ENCODE measurements at places on chromosomes 5 and 9. TPM values are rescaled to one million over a fixed set of nuclear protein-coding genes. Genes with fewer than 3 reads are reported as not detected.

The TRPM3 gene
- 37.2 TPM for total RNA-seq

The PPP2R2B gene
- 22.5 TPM for total RNA-seq

The GLRA1 gene
- total RNA-seq: not detected

The TSSK1B gene
- total RNA-seq: not detected

The RPL7A gene
- total RNA-seq: 3,449 TPM

The CDH6 gene
- total RNA-seq: 18.0 TPM

The SPRY4 gene
- 0.13 TPM for total RNA-seq

The PCDHGA11 gene
- total RNA-seq: 13.3 TPM

The LCN2 gene
- not detected for total RNA-seq

The IL33 gene
- not detected for total RNA-seq

The FOCAD gene
- total RNA-seq: 92.9 TPM

The C5orf58 gene
- not detected for total RNA-seq

The OBP2B gene
- total RNA-seq: not detected

The STPG3 gene
- not detected for total RNA-seq

The LCN10 gene
- not detected for total RNA-seq

The PPP3R2 gene
- not detected for total RNA-seq

The SPINK7 gene
- total RNA-seq: not detected

The PRRX2 gene
- 1.5 TPM for total RNA-seq

DNA sequence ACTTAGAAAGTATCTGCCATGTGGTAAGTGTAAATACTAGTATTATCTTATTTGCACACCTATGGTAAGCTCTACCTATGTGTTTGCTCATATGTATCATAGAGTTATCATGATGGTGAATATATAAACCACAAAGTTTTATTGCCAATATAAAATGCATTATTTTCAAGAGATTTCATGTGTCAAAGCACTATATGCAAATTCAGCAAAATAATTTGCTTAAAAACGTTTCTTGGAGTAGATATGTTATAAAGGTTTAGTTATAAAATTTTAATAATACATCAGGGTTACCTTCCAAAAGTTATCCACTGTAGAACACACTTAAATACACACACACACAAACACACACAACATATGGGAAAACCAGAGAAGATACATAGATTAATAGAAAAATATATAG, 1431.7 kb upstream of the C9orf72 start:
- no peak for DNase-seq

GRCh38 chr5:155085282-155085989, 71.9 kb downstream of the KIF4B start:
- no peak for DNase-seq

GRCh38 chr5:74469234-74469994, 171.1 kb downstream of the ENC1 start:
- no peak for DNase-seq

GRCh38 chr5:148861088-148861487, 34.7 kb downstream of the ADRB2 start:
- DNase-seq: no peak

DNA sequence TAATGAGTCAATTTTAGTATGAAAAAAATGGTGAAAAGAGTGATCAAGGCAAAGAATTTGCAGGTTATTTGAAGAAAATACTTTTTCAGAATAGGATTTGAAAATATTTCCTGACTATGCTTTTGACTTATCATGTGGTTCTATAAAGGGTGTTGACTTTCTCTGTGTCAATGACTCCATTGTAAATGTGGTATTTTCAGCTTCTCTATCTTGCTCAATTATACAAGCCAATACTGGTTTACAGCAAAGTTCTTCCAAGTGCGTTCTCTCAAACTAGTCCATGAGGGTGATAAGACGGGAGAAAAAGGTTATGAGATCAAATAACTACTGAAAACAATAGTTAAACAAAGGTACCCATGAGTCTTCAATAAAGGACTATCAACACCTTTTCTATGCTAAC, 21.7 kb downstream of the IL33 start:
- no peak for DNase-seq

DNA sequence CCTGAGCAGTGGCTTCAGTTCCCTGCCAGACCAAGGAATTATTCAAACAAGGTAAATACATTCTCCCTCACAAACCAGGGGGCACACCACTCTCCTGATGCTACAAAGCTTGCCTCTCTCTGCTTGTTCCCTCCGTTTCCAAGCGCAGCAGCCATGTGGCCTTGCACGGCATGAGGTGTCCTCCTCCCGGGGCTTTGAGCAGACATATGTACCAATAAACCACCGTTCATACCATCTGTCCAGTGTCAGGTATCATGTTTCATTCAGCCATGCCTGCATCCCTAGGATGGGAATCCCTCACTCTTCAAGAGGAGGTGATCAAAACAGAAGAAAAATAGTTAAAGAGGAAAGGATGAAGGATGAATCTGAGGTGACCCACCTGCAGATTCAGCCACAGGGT, 282.7 kb downstream of the ENC1 start:
- DNase-seq: no peak

- DNase-seq: peak; percentile 99
Observed at GRCh38 chr5:139560752-139561654, at the start of gene UBE2D2. UBE2D2 (plus strand) TSS chr5:139561339; CDS start chr5:139561792, 453 bp downstream.

DNA sequence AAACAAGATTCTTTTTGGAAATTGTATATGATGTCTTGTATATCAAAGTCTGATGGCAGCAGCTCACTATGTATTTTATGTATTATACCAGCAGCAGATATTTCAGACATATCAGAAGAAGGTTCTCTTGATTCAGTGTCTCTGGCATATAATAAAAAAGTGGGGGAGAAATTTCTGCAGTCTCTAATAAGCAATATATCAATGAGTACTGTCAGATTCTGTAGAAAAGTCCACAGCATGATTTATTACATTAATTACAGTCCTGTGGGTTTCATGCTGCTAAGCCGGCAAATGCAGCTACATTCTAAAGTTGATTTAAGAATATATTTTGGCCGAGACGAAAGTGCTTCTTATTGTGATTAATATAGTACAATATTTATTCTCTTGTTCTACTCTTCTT, 113.1 kb downstream of the KIAA1958 start:
- DNase-seq: no peak

GRCh38 chr5:174745590-174746103, 21.3 kb downstream of the MSX2 start:
- DNase-seq: peak; percentile 33

DNA sequence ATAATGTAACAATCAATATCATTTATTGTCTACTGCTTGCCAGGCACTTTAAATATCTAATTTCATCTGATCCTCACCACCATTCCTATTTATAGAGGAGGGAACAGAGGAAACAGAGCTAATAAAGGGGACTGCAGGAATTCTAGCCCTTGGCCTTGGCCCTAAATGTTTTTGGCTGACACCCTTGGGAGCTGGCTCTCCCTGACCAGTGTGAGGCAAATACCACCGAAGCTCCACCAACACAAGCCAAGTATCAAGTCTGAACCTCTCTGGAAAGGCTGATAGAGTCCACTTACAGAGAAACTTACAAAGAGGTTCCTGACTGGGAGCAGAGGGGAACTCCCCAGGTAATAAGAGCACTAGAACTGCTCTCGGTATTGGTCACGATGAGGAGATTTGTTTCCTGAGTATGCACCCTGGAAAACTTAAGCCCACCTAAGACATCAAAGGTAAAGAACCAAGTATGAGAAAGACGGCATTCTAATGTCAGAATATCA, 243.1 kb upstream of the PANK3 start:
- no peak for DNase-seq

DNA sequence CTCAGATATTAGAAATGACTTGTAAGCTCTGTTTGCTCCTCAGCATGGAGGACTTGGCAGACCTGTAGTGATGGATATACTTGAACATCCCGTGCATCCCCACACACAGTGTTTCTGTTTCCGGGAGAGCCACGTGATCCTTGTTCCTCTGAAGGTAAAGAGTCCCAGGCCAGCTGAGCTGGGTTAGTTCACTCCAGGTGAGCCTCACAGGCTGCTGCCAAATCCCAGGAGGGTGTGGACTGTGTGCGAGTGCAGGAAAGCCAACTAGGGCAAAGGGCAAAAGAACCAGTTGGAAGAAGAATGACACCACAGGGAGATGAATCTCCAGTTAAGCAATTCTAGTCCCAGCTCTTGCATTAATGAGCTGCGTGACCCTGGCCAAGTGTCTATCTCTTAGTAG, 10.4 kb upstream of the TOMM5 start:
- no peak for DNase-seq

DNA sequence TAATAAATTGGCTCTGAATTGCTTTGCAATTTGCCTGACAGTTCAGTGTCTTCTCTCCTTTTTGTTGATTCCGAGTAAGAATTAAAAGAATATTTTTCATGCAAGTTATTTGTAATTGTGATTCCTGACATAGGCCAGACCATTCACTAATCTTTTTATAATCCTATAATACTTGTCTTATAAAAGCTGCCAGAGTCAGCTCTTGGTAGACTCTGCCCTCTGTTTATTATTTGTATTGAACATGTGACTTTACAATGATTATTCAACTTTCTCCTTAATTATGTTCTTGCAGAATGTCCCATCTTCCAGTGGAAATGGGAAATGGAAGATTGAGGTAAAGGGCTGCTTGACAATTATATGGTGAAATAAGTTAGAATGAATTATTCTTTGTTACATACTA, 121.0 kb downstream of the SV2C start:
- DNase-seq: no peak

GRCh38 chr5:179232091-179232735, 113.0 kb downstream of the ADAMTS2 start:
- DNase-seq: no peak

- DNase-seq: no peak
Observed at GRCh38 chr9:69317081-69317480, 7.9 kb upstream of the ENTREP1 start.

GRCh38 chr5:168578538-168579487, at the start of gene PANK3:
PANK3 (minus strand) TSS chr5:168579368; CDS start chr5:168579283, 85 bp downstream.
- DNase-seq: no peak

DNA sequence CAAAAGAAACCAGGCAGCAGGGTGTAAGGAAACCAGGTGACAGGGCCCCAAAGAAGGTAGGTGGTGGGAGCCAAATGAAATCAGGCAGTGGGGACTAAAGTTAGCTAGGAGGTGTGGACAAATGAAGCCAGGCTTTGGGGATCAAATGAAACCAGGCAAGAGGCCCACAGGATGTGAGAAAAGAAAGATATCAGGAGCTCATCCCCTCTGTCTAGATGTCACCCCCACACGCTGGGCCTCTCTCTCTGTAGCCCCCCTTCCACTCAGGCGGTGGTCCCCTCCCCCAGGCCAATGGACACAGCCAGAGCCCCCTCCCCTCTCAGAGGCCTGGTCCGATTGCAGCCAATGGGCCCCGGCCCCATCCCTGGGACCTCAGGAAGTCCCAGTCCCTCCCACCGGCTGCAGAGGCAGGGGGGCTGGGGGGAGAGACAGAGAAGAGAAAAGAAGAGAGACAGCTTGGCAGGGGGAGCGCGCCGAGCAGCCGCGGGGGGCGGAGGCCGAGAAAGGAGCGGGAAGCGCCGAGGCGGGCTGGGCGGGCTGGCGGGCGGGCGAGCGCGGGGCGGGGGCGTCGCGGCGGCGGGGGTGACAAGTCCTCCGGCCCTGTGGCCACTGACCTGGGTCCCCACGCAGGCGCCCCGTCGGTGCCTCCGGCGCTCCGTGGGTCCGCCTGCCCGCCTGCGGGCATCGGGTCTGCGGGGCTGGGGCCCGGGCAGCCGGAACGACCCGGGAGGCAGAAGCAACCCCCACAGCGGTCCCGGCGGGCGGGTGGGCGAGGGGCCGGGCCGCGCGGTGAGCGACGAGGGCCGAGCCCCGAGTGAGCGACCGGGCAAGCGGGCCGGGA, 11.9 kb downstream of the CNTFR start:
- DNase-seq: peak; percentile 84

DNA sequence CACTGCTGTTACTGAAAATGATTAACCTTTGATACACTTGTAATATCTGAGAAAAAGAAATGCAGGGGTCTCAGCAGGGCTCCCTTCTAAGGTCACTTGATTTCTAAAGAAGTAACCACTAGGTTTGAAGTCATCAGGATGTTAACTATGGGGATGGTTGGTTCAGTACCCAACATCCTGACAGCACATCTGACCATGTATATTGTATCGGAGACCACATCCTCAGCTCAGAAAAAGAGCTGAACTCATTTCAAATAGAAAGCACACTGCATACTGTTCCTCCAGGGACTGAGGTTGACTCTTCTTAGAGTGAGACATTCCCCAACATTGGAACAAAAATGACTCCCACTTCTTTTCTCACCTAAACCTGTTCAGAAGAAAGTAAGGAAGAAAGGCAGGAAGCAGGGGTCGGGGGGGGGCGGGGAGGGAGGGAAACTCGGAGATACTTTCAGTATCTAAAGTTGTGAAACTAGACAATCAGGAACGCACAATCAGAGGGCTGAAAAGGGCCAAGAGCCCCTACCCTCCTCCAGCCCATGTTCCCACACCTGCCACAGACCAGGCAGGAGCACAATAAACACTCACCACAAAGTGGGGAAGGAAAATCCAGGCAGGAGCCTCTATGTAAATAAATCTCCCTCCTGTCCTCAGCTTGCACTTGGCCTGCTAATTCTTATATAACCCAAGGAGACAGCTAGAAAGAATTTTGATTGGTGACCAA, 730 bp upstream of the GZMA start:
- no peak for DNase-seq

- no peak for DNase-seq
Observed at GRCh38 chr5:109225716-109226625, 183.8 kb downstream of the PJA2 start.

- DNase-seq: no peak
Observed at GRCh38 chr5:36007366-36007765, 16.2 kb upstream of the UGT3A1 start.

- DNase-seq: no peak
Observed at GRCh38 chr5:1467341-1468246, 22.4 kb upstream of the SLC6A3 start.

DNA sequence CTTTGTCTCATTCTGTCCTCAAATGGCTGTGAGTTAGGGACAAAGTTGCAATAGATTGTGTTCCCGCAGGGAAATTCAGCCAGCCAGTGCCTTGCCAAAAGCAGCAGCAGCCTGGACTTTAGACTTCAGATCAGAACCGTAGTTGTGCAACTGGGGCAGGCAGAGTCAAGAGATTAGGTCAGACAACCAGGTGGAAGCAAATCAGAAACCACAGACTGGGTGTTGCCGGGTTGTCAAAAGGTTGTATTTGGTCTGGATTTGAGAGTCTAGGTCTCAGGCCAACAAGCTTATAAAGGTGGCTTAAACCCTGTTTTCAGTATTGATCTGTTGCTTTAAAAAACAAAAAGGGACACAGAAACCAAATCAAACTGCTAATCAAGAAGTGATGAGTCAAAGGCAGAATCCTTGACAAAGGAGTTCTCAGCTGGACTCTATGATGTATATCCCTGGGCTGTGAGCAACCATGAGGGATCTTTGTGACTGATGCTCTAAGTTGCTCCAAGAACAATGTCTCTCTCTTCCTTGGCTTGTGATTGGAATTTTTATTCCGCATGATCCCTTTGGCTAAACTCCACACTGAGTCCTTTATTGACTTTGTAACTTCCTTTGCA, 20.9 kb downstream of the RFK start:
- no peak for DNase-seq

Data from neural progenitor cell (in vitro differentiated cells).